ENCODE measurements at places on chromosomes 16 and 17. TPM values are rescaled to one million over a fixed set of nuclear protein-coding genes. Genes with fewer than 3 reads are reported as not detected.

KRT33B gene
- not detected for total RNA-seq

TMEM100 gene
- 443 TPM for total RNA-seq

SECTM1 gene
- total RNA-seq: 44.5 TPM

GCGR gene
- total RNA-seq: not detected

CACNG1 gene
- total RNA-seq: not detected

SLC13A2 gene
- not detected for total RNA-seq

GNAO1 gene
- 1.8 TPM for total RNA-seq

ABCA9 gene
- total RNA-seq: 14.6 TPM

PRCD gene
- total RNA-seq: 8.2 TPM

CES3 gene
- total RNA-seq: 2.5 TPM

DNA sequence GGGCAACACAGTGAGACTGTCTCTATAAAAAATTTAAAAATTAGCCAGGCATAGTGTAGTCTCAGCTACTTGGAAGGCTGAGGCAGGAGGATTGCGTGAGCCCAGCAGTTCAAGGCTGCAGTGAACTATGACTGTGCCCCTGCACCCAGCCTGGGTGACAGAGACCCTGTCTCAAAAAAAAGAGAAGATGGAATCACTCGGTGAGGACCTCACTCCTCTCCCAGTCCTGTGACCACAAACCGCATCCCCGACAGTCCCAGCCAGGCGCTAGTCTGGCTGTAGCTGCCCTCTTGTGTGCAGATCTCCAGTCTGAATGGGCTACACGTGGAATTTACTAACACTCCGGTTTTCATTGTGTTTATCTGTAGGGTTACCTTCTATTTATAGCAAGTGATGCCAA, 11.1 kb downstream of the DEXI start:
- no peak for DNase-seq

- DNase-seq: no peak
Measured at GRCh38 chr16:12020009-12020408, 43.5 kb downstream of the SNX29 start.

- DNase-seq: peak; percentile 59
Measured at GRCh38 chr17:2965621-2966595, 97.5 kb downstream of the OR1D5 start.

GRCh38 chr16:4313563-4314531, 2.0 kb upstream of the GLIS2 start:
- peak; percentile 77 for DNase-seq

GRCh38 chr17:42323268-42323773, 35.0 kb downstream of the STAT5A start:
- DNase-seq: no peak

GRCh38 chr16:10552998-10553491, 27.4 kb downstream of the EMP2 start:
- DNase-seq: peak; percentile 61

- no peak for DNase-seq
Measured at GRCh38 chr17:2925011-2925410, 128.8 kb downstream of the RAP1GAP2 start.

GRCh38 chr17:28547623-28548416, 4.6 kb downstream of the UNC119 start:
- peak; percentile 82 for DNase-seq

GRCh38 chr17:35545150-35545549, 7.7 kb upstream of the SLFN12L start:
- no peak for DNase-seq

DNA sequence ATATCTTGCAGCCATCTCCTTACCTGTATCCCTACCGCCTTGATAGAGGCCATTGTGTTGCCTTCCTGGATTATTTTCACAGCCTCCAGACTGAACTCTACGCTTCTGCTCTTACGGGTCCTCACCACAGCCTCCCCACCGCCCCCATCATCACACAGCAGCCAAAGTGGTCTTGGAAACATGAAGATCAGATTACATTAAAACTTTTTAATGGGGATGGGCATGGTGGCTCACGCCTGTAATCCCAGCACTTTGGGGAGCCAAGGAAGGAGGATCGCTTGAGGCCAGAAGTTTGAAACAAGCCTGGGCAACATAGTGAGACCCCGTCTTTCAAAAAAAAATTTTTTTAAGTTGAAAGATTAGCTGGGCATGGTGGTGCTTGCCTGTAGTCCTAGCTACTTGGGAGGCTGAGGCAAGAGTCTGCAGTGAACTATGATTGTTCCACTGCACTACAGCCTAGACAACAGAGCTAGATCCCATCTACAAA, 150.5 kb downstream of the NPIPB5 start:
- DNase-seq: no peak

DNA sequence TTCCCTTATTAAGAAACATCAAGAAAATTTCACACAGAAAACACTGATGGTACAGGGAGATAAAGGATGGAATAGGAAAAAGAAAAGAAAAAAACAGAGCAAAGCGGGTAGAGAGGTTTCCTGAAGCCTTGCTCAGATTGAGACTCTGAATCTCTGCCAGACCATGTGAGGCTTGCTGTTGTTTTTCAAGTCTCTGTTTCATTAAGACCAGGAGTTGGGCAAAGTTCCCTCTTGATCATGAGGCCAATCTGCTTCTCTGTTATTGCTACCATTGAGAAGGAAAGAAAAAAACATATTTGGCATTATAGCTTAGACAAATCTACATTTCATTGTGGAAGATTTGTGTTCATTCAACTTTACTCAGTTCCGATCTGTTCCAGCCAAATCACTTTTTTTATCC, 201.6 kb upstream of the SOX9 start:
- DNase-seq: no peak

- DNase-seq: no peak
Measured at GRCh38 chr16:54937671-54938211, 7.1 kb downstream of the IRX5 start.

DNA sequence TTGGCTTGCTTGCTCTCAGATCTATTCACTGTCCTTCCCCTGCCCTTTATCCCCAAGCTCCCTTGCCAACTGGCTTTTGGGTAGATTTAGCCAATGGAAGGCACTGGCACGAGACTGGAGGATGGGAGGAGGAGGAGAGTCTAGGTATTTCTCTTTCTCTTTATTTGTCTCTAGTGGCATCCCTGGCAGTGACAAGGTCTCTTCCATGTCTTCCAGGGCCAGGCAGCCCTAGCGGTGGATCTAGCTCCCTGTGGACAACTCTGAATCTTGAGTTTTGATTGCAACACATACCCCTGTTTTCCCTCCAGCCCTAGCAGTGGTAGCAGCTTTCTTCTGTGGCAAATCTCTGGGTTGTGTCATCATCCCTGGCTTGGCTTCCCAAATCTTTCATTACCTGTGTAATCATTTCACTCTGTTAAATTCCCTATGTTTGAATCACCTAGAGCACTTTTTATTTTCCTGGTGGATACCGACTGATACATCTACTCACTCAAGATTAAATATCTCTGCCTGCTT, 171.1 kb upstream of the IRX6 start:
- no peak for DNase-seq

DNA sequence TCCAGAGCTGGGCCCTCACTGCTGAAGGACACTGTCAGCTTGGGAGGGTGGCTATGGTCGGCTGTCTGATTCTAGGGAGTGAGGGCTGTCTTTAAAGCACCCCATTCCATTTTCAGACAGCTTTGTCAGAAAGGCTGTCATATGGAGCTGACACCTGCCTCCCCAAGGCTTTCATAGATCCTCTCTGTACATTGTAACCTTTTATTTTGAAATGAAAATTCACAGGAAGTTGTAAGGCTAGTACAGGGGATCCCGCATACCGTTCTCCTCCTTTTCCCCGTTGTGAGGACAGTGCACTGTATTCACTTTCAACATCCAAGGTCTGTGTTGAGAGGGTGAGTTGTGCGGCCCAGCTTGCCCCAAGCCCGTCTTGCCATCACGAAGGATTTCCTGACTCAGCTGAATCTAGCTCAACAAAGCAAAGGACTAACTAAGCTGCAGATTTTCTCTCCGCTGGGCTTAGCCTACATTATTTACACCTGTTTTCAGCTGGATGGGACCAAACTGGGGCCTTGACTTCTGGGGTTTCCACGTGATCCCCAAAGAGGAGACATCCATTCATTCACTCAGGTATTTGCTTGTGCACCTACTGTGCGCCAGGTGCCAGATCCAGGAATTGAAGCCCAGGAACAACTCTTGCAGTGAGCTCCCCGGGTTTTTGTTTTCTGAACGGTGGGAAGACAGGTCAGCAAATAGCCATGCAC, 5.2 kb upstream of the TMEM235 start:
- DNase-seq: no peak

- no peak for DNase-seq
Measured at GRCh38 chr16:89443727-89444084, 46.7 kb downstream of the ANKRD11 start.

- DNase-seq: no peak
Measured at GRCh38 chr17:44981221-44981968, 13.3 kb upstream of the C1QL1 start.

DNA sequence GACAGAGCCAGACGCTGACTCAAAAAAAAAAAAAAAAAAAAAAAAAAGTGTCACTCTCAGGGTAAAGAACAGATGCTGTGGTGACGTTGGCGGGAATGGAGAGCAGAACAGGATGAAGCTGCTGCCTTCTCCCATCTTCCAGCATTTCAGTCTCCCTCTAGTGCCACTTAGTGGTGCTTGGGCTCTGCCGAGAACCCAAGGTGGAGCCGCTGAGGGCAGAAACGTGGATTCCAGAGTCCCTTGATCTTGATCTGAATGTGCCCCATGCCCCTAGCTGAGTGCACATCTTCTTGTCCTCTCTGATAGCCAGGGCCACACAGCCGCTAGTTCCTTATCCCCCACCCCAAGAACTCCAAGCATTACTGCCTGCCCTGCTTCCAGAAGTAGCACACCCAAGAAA, 43.2 kb upstream of the FA2H start:
- DNase-seq: no peak

DNA sequence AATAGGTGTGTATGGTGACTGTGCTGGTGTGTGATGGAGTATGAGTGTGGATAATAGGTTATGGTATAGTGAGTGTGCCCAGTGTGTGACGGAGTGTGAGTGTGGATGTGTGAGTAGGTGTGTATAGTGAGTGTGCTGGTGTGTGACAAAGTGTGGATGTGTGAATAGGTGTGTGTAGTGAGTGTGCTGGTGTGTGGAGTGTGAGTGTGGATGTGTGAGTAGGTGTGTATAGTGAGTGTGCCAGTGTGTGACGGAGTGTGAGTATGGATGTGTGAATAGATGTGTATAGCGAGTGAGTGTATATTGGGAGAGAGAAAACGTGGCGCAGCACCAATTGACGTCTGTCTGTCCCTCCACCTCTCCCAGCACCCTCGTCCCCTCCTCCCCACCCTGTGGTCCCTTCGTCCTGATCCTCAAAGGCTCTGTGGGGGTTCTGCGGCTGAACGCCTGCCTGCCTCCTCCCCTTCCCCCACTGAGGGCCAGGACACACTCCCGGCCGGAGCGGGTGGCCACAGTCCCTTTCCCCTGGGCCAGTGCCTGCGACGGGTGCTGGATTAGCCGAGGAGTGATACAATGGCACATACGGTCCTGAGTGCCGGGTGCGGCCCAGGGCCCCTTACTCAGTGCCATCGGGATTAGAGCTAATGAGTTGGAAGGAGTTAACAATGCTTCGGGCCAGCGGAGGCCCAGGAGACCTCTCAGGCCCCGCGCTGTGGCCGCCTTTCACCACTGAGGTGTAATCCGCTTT, 160.0 kb downstream of the MRM1 start:
- DNase-seq: no peak

DNA sequence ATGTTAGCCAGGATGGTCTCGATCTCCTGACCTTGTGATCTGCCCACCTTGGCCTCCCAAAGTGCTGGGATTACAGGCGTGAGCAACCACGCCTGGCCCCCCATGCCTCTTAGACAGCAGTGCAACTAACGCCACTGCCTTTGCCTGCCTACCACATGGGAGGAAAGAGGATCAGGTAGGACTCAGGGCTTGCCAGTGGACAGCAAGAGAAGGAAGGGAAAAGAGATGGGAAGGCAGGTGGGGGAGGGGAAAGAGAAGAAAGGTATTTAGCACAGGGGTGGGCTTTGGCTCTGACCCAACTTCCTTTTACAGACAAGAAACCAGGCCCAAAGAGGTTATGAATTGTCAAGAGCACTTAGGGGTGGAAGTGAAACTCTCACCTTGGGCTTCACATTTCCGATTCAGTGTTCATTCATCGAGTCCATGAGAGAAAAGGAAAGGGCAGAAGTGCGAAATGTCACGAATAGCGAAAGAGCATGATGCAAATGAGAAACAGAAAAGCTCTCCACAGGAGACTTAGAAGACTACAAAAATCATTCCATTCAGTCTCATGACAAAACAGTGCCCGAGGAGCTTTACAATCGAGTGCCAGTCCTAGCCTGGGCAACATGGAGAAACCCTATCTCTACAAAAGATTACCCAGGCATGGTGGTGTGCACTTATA, 36.4 kb downstream of the CDK5R1 start:
- DNase-seq: no peak

DNA sequence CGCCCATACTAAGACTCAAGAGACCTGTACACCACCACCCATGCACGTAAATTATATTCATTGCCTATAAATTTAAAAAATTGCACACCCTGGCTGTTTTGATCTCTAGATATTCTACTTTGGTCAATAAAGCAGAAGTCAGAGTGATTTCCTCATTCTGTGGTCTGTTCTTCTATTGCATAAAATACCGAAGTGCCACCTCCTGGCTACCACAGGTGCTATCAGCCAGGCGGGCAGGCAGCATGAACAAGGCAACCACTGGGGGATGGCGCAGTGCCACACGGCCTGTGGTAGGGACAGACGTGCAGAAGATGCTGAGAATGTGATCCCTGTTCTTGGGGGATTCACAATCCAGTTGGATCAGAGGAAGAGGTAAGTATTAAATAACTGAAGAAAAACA, 122.3 kb downstream of the CDK5R1 start:
- DNase-seq: peak; percentile 68

DNA sequence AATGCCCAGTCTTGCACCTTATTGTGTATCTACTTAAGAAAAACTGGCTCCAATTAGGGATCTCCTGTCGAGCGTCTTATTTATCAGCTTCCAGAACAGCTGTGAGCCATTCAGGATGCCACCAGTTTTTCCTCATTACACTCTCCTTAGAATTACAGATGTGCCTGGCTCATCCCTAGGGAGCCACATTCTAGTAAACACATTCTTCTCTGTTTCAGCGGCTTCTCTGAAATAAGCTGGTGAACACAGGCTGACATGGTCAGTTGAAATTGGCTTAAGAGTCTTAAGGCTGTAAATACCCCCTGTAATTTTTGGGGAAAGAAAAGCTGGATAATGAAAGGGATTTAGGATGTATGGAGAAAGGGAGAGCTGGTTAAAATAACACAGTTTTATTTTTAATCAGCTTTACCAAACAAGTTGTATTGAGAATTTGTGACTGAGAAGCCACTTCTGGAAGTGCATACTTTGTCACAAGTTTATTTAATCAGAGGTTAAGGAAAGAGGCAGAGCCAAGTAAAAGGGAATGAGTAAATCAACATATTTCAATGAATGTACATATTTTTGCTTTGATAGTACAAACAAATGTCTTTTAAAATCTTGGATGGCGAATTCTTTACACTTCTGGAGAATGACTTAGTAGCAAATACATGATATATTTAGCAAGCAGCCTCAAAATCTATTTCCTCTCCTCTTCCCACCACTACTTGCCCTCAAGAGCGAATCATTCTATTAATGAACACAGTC, 562.0 kb upstream of the GOT2 start:
- no peak for DNase-seq

GRCh38 chr17:43706235-43706634, 44.5 kb upstream of the MEOX1 start:
- DNase-seq: no peak
